MG63 (cell line): ENCODE measurements at places on chromosomes 3 and 15. TPM values are rescaled to one million over a fixed set of nuclear protein-coding genes. Genes with fewer than 3 reads are reported as not detected.

PPARG gene
- 7.2 and 12.6 TPM in 2 replicates for total RNA-seq

FAM227B gene
- 0.44 and 2.8 TPM in 2 replicates for total RNA-seq

DNA sequence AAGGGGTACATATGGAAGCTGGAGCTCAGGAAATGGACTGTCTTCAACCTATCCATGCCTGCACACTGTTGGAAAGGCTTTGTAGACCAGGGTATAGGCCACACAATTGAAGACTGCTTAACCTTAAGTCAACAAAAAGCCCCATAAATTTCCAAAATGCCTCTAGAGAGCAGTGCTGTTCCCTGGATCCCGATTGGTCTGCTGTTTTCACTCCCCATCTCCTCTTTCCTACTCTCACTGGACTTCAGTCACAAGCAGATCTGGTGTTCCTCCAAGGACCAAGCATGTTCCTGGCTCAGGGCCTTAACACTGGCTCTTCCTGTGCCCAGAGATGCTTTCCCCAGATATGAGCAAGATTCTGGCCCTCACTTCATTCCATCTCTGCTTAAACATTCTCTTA is 22.8 kb upstream of the LRRC34 start:
- no peak for DNase-seq

SLC28A1 gene
- not detected in 2 replicates for total RNA-seq

GOLGA8O gene
- not detected in 2 replicates for total RNA-seq

RASGRP1 gene
- not detected in 2 replicates for total RNA-seq

DNA sequence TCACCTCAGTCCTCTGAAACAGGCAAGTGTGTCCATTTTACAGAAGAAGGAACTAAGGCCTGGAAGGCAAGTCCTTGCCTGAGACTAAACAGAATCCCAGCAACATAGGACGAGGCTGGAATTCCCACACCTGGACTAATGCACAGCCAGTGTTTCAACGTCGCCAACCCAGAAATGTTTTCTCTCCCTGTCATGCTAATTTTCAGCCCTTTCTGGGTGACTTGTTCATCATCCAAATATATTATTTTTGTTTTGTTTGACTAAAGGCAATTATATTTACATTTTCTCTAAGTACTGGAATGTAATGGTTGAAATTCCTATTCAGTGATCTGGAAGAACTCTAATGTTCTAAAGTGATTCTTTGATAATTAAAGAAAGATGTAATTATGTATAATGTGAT is 51.8 kb downstream of the BTD start:
- no peak for DNase-seq

- peak; percentile 23 for DNase-seq
Observed at GRCh38 chr15:40282147-40282868, 556 bp downstream of the ANKRD63 start.

GRCh38 chr15:58330741-58331559 is 100.8 kb upstream of the LIPC start:
- DNase-seq, result no peak

DNA sequence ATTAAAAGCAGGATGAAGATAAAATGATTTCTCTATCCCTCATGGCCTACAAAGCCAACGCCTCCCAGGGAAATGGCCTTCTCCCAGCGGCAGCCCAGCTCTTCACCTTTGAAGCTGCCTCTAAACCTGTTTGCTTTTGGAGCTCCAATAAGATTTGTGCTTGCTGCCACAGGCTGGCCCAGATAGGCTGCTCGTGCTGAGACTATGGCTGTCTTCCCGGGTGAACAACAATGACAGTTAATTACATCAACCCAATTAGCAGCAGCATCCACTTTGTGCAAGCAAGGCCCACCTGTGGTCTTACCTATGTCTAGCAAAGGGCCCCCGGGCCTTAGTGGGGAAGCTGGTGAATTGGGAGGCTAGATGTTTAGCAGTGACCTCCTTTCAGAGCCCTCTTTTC is 179.6 kb downstream of the P3H2 start:
- DNase-seq, result no peak

ITIH4 gene
- not detected in 2 replicates for total RNA-seq

- peak; percentile 58 for DNase-seq
Observed at GRCh38 chr3:128993461-128994172, at the start of gene CFAP92. Gene CFAP92, minus strand, starts transcription at chr3:128994076. Its CDS starts 772 bp downstream, at chr3:128993304.

DNA sequence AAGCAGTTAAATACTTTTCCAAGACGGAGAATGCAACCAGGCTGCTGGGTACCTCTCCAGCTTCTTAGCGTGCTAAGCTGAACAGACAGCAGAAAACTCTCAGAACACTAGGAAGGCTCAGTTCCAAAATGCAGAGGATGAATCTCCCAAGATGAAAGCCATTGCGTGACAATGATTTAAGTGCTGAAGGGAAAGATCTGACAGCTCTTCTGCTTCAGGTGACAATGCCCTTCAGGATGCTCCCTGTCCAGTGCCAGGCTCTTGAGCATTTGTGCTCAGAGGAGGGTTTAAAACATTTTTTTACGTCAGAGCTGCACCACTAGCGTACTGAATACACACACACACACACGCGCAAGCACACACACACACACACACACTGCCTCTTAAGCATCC is 26.3 kb downstream of the ARHGEF3 start:
- DNase-seq, result no peak

BCHE gene
- not detected in 2 replicates for total RNA-seq

- peak; percentile 62 for DNase-seq
Observed at GRCh38 chr15:80404761-80405553, 775 bp downstream of the ARNT2 start.

DNA sequence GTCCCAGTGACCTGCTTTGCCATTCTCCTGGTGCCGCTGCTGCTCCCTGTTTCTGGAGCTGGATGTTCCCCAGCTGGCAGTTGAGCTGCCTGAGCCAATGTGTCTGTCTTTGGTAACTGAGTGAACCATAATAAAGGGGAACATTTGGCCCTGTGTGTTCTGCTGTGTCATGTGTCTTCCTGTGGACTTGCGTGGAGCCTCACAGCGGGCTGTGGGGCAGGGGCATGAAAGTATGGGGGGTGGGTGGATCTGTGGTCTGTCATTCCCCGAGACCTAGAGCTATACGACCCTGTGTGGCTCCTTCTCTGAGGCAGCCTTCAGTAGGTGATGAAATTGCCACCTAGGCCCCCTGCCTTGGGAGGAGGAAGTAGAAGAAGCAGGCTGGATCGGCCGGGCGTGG is 2.0 kb upstream of the PPCDC start:
- no peak for DNase-seq

- no peak for DNase-seq
Observed at GRCh38 chr15:61736790-61737189, 323.5 kb downstream of the VPS13C start.

DNA sequence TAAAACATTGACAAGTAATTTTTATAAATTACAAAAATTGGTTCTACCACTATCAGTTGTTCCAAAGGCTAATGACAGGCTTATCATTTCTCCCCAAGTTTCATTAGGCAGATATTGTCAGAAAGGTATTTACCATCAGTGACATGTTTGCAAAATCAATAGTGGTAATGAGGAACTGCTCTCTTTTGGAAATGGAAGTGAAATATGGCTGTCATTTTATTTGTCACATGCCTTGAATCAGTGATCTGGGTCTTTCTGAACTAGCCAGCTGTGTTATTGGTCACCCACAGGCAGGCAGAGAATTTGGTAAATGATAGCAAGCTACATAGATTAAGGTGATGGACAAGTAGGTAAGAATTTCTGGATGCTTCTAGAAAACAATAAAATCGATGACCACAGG is 268.0 kb upstream of the ARHGEF26 start:
- no peak for DNase-seq

- DNase-seq, result no peak
Observed at GRCh38 chr3:155675094-155675493, 69.8 kb downstream of the PLCH1 start.

DNA sequence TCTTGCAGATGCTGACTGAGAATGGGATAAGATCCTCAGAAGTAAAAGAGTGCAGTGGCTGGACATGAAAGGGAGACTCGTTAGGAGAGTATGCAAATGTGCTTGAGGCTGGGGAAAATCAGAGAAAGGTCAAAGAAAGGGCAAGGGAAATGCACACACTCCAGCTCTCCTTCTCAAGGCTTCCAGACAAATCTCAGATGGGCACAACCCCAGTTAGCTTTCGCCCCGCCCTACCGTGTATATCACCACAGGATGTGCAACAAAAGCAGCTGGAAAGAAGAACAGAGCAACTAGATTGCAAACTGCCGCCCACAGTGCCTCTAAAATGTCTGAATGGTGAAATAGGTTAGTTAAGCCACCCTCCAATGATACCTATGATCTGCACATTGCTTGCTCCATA is 63.9 kb downstream of the CERS3 start:
- DNase-seq, result no peak
